Inflammatory macrophage treated with lipopolysaccharide for 4 hours (primary cell): ENCODE measurements at places on chromosomes 5 and 9.

GRCh38 chr9:95030920-95031642 is 286.4 kb downstream of the FANCC start:
- no peak for DNase-seq

- DNase-seq = no peak
Measured at GRCh38 chr9:137484551-137485315, 25.6 kb upstream of the NSMF start.

- no peak for DNase-seq
Measured at GRCh38 chr9:135822374-135822755, 85.0 kb downstream of the CAMSAP1 start.

GRCh38 chr9:77943057-77943456 is 88.6 kb downstream of the GNAQ start:
- DNase-seq = no peak

- DNase-seq = peak; percentile 46
Measured at GRCh38 chr5:141958113-141958512, at the start of gene PCDH12. TSS of gene PCDH12 (minus strand) at chr5:141958202. CDS start at chr5:141957851, 351 bp downstream.

DNA sequence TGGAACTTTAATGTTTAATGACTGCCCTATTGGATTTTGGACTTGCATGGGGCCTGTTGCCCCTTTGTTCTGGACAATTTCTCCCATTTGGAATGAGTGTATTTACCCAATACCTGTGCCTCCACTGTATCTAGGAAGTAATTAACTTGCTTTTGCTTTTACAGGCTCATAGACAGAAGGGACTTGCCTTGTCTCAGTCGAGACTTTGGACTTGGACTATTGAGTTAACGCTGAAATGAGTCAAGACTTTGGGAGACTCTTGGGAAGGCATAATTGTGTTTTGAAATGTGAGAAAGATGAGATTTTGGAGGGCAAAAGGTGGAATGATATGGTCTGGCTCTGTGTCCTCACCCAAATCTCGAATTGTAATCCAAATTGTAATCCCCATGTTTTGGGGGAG is 368.2 kb downstream of the PDE4D start:
- DNase-seq = no peak

GRCh38 chr5:10120934-10121333 is 128.8 kb downstream of the ATPSCKMT start:
- DNase-seq = no peak

DNA sequence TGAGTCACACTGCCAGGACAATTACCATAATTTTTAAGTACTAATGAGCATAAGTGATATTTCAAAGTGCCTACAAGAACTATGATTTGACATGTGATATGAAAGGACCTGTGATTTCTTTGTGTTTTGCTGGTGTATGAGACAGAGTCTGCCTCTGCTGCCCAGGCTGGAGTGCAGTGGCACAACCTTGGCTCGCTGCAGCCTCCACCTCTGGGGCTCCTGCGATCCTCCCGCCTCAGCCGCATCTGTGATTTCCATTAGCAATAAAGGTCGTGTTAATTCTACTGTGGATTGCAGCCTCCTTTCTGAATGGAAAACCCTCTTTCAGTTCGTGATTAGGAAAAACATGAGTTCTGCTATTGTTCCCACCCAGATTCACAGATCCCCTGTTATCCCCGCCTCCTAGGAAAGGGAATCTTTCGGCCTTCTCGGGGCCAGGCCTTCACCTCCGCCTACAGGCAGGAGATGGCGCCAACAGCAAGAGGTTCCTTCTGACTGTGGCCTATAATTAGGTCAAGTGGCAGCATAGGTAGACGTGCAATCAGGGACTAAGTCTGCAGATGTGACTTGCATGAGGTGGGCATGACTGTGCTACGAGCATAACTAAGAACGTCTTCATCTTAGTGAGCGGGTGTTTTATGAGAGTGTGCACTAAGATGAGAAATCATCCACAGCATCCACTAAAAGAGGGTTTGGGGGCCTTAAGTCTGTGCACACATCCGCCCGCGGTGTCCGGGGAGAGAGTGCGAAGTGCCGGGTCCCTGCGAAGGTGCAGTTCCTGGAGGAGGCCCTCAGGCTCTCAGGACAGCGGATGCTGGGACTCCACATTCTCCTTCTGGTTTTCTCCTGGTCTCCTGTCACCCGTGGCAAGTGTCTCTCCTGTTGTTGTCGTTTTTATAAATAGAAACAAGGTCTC is 23.1 kb downstream of the TRIM7 start:
- peak; percentile 70 for DNase-seq

DNA sequence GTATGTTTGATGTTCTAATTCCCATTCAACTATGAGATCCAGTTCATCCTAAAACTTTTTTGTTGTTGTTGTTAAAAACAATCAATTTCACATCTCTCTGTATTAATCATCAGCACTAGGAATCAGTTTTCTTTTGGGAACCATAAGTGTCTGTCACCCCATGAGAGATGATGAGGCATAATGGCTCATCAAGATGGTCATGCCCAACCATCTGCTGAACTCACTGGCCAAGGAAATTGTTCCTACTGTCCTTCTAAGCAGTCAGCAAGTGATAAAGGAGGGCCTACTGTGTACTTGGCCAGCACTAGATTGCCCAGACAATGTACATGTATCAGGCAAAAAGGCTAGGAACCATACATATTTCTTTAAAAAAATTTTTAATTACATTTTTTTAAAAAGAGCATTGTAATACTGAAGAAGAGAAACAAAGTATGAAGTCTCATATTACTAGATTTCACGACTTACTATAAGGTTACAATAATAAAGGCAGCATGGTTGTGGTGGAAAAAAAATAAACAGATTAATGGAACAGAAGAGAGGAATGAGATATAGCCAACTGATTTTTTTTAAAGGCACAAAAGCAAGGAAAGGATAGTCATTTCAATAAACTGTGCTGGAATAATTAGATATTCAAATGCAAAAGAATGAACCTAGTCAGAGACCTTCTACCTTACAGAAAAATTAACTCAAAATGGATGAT is 458.3 kb downstream of the SPOCK1 start:
- DNase-seq = no peak

DNA sequence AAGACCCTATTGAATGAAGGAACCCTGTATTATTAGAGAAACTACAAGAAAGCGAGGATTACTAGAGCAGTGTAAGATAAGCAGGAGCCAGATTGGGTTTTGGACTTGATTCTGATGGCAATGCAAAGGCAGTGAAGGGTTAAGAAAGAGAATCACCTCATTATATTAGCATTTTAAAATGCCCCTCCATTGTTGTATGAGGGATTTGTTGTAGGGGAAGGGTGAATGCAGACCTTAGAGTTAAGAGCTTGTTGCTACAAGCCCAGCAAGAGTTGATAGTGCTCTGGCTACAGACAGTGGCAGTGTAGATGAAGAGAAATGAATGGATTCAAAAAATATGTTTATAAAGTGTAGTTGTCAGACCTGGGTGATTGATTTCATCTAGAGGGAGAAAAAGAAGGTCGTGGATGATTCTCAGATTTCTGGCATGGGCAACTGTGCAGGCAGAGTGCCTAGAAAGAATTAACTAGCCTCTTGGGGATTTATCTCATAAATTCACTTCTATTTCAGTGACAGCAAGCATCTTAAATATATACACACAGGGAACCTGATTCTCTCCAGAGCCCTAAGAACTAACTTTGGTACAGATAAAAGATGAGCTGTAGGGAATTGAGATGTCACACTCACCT is 344.8 kb downstream of the ARRDC3 start:
- DNase-seq = no peak

DNA sequence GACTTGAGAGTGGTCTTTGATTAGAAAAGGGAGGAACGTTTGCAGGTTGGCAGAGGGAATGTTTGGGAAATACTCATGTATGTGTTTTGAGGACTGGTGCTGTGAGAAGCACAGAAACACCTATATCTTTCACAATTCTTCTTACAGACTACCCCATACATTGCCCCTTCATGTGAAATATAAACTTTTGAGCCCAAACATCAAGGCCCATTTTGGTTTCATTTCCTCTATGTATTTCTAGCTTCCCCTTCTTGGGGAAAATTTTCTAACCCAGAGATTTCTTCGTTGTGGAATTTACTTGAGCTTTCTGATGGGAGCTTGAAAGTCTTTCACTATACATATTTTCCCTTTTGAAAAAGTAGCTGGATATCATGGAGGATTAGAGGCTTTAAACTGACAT is 67.6 kb downstream of the FYB1 start:
- DNase-seq = peak; percentile 85

DNA sequence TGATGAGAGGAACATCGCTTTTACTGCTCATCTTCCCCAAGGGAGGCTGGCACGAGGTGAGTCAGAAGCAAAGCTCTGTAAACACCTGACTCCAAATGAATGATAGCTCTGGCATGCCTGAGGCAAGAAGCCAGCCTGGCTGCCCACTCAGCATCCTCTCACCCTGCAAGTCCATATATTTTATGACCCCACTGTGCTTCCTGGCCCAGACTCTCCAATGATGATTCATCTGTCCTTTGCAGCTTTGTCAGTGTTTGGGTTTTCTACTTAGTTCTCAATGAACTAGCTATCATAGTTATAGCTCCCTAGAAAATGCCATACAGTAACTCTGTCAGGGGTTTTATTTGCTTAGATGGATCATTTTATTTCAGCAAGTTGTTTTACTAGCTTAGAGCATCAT is 52.1 kb upstream of the FSTL4 start:
- DNase-seq = no peak

- DNase-seq = no peak
Measured at GRCh38 chr5:181059297-181060230, 19.5 kb downstream of the BTNL9 start.

GRCh38 chr5:127871503-127872153 is 168.4 kb downstream of the CCDC192 start:
- DNase-seq = peak; percentile 25

GRCh38 chr5:96537386-96537785 is 104.3 kb upstream of the PCSK1 start:
- DNase-seq = no peak

DNA sequence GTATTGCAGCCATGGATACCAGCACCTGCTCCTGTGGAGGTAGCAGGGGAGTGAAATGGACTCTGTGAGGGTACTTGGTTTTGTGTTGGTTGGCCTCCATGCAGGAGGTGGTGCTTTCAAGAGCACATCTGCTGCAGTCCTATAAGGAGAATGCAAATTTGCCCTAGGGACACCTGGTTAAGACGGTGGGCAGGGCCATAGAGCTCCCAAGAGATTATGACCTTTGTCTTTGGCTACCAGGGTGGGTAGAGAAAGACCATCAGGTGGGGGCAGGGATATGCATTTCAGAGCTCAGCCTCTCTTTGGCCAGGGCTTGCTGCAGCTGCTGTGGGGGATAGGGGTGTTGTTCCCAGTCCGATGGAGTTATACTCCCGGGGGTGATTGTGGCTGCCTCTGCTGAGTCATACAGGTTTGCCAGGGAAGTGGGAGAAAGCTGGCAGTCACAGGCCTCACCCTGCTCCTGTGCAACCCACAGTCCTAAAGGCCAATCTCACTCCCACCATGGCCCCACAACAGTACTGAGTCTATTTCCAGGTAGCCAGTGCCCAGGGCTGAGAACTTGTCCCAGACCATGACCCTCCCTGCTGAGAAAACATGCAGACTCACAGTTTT is 14.0 kb upstream of the PDLIM4 start:
- DNase-seq = no peak

GRCh38 chr9:34400686-34401602 is 24.2 kb upstream of the MYORG start:
- DNase-seq = no peak

- peak; percentile 93 for DNase-seq
Measured at GRCh38 chr5:145984072-145984471, 47.7 kb downstream of the SH3RF2 start.

GRCh38 chr9:91012933-91013841 is 211.6 kb downstream of the SYK start:
- no peak for DNase-seq

GRCh38 chr5:123571927-123572326 is 60.0 kb downstream of the CSNK1G3 start:
- no peak for DNase-seq

GRCh38 chr9:28981129-28981528 is 1407.8 kb upstream of the C9orf72 start:
- DNase-seq = no peak

DNA sequence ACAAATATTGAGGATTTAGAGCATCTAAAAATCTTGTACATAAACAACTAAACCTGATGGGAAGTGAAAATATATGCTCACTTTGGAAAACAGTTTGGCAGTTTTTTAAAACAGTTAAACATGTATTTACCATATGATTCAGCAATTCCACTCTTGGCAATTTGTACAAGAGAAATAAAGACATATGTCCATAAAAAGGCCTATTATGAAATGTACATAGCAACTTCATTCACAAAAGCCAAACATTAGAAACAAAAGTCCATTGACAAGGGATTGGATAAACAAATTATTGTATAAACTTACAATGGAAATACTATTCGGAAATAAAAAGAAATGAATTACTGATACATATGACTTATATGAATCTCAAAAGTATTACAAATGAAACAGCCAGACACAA is 196.2 kb upstream of the SLC24A2 start:
- DNase-seq = no peak

DNA sequence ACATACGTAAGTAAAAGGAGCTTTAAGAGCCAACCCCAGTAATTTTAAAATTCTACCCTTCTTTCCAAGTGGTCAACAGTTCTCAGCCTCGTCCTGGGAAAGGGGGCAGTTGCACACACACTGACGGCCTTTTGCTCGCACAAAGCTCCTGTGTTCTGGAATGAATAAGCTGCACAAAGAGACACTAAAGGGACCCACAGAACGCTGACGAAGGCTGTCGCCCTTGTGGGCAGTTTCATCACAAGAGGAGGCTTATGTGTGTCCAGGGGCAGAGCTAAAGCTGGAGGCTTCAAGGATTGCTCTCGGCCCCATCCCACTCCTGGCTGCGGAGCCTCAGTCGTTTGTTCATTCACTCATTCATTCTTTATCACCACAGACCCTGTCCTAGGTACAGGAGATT is 67.0 kb upstream of the NEK6 start:
- DNase-seq = no peak

DNA sequence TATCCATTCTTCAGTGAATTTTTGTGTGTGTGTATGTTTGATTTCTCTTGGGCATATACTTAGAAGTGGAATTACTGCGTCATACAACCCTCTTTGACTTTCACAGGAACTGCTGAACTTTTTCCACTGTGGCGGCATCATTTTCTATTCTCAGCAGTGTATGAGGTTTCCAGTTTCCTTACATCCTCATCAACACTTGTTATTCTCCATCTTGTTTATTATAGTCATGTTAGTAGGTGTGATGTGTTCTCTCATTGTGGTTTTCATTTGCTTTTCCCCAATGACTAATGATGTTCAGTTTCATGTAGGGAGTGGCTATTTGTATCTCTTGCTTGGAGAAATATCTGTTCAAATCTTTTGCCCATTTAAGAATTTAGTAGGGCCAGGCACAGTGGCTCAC is 2.6 kb downstream of the ZNF79 start:
- DNase-seq = no peak

DNA sequence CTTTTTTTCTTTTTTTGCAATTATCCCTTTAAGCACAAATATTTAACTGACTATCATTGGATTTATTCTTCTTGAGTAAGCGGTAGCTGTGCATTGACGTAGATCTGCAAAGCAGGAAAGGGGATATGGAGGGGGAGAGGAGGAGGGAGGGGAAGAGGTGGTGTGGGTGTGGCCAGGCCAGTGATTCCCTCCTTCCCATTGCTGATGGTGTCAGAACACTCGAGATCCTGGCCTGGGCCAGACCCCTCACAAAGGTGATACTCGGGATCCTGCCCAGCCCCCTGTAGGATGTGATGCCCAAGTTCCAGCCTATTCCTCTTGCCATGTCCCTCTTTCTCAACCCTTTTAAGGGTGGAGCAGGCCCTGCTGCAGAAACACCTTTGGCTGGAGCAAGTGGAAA is 9.9 kb downstream of the SLC36A3 start:
- DNase-seq = no peak
